ENCODE measurements at places on chromosomes 12 and 14.

DNA sequence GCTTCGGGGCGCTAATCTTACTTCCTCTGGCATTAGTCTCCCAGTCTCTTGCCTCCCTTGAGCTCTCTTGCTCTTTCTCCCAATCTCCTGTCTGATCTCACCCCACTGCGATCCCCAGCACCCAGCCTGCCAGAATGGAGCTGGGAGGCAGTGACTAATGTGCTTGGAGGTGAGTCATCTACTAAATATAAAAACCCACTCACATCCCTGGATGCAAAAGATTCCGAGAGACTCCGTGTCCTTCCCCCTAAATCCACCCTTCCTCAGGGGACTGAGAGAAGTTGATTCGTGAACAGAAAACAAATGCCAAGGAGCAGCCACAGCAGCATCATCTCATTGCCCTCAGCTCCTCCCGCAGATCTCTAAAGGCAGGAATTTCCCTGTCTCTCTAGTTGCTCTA, 45.7 kb upstream of the KCNA5 start:
- DNase-seq, result no peak

GRCh38 chr12:20514598-20514997, 146.3 kb downstream of the PDE3A start:
- DNase-seq, result no peak

DNA sequence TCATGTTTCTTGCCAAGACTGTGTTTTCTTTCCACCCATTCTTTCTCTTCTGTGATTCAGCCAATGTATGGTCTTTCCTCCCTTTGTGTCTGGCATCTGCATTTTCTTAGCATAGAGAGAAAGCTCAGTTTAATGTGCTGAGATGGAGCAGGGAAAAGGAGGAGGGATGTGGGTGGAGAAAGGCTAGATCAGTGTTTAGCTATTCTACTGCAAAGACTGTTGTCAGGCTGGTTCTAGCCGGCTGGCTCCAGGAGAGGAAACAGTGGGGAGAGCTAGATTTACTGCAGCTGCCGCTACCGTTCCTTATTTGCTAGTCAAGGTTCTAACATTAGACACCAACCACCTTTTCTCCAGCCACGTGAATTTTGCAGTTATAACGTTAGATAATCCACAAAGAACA, 5.2 kb upstream of the RIMKLB start:
- no peak for DNase-seq

DNA sequence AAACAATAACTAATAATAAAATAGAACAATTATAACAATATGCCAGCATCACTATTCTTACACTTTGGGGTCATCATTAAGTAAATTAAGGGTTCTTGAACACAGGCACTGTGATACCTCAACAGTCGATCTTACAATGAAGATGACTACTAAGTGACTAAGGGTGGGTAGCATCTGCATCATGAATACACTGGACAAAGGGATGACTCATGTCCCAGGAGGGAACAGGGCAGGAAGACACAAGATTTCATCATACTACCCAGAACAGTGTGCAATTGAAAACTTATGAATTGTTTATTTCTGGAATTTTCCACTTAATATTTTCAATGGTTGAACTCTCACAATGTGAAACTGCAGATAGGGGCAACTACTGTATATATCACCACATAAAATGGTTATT, 19.7 kb downstream of the TSPAN19 start:
- peak; percentile 90 for DNase-seq

DNA sequence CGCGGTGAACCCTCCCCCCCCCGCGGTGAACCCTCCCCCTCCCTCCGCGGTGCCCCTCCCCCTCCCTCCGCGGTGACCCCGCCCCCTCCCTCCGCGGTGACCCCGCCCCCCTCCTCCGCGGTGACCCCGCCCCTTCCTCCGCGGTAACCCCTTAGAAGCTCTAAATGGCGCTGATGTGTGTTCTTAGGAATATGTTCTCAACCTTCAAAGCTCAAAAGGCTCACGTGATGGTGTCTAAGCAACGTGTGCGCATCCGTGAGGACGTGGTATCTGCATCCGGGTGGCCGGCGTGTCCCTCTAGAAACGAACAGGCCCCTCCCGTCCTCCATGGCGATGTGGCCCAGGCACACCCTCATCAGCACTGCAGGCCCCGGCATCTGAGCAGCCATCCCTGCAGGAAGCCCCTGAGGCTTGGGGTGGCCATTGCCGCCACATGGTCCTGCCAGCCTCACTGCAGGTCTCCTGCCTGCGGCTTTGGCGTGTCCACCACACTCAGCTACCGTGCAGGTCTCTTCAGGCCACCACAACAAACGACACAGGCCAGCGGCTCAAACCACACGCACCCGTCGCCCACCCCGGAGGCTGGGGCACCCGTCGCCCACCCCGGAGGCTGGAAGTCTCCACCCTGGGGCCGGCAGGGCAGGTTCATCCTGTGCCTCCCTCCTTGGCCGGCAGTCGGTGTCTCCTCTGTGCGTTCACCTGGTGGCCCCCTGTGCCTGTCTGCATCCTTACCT, 14.5 kb upstream of the FBRSL1 start:
- no peak for DNase-seq

GRCh38 chr12:96108321-96108720, 72.9 kb upstream of the LTA4H start:
- DNase-seq, result peak; percentile 93

- peak; percentile 86 for DNase-seq
Measured at GRCh38 chr12:109428037-109428629, 49.0 kb downstream of the KCTD10 start.

- no peak for DNase-seq
Measured at GRCh38 chr12:55711786-55712553, 3.9 kb upstream of the BLOC1S1 start.

GRCh38 chr12:89884952-89885351, 176.3 kb upstream of the ATP2B1 start:
- no peak for DNase-seq

DNA sequence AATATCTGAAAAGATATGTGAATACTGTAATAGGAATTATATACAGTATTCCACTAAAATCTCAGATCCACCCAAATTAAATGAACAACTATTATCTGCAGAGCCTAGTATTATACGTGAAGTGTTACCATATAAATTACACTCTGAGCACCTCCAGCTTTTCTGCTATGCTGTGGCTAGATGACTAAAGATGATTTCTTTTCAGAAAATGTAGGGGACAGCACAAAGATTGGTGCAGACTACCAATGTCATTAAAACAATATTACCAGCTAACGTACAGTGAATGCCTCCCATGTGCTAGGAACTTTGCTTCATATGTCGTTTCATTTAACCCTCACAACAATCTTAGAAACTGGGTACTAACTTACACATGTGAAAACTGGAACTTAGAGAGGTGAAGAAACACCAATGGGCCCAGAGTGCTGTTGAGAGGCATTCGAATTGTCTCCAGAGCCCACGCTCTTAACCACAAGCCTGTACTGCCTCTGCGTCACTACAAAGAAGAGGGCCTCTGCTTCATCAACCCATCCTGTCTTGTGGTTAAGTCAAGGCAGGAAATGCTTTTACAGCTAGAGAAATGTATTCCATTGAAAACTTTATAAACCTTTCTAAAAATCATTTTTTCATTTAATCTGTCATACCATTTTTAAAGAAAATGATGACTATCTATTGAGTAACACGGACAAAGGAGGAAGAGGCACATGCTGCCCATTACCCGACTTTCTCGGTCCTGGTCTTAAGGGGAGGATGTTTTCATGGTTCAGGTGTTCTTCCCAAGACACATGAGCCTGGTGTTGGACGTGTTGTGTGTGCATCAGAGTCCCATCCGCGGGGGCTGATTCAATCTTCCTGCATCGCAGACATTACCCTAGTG, 1.3 kb downstream of the GPR65 start:
- peak; percentile 76 for DNase-seq

Data from NB4 (cell line).